IMR-90 (cell line): ENCODE measurements at places on chromosomes 5 and 9. TPM values are rescaled to one million over a fixed set of nuclear protein-coding genes. Genes with fewer than 3 reads are reported as not detected.

Gene ANXA6
- 610 and 633 TPM in 2 replicates for total RNA-seq

- DNase-seq = no peak
Observed at GRCh38 chr5:44387921-44388320, 1.3 kb downstream of the FGF10 start.

DNA sequence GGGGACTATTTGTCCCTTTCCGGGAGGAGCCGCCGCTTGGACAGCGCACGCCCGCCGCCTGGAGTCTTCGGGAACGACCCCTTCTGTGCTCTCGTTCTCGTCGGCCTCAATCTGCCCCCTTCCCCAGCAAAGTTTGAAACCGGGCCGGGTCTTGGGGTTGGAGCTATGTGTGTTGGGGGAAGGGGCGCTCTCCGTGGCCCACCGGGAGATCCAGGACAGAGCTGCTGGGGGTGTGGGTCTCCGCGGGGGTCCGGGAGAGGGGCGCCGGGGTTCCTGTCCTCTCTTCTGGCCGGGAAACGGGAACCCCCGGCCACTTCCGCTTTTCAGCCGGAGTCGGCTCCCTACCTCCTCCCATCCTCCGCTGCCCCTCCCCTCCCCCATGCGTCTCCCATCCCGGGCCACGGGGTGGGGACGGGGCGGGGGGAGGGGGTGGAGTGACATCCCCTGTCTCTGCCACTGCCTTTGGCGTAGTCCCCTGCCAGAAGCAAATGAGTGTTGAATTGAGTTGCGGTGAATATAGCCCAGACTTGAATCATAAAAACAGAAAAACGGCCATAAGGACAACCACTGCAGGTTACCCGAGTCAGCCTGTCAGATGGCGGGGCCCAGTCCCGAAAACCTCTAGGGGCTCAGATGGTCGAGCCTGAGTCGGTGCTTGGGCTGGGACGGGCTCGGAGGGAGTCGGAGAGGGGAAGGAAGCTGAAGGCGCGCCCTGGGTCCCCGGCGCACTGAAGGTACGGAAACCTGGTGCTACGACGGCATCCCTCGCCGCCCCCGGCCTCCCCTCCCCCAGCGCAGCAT lies 1.1 kb downstream of the CPLX2 start:
- DNase-seq = no peak

Gene OMD
- not detected in 2 replicates for total RNA-seq

Gene S100Z
- total RNA-seq = not detected in 2 replicates

DNA sequence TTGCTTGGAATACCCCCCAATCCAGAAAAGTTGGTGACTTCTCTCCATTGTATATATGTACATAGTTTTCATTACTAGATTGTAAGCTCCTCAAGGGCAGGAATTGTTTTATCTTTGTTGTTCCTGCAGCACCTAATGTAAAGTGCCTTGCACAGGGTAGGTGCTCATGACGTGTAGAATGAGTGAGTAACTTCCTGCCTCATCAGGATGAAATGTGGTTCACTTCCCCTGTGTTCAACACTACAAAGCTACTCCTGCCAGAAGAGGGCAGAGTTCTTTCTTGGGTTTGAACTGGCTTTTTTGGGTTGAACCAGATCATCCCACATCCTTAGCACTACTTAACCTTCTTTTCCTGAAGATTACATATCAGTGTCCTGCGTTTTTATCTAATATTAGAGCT lies 23.9 kb downstream of the GTF3C4 start:
- DNase-seq = peak; percentile 25

GRCh38 chr5:72767289-72768010 lies 49.0 kb upstream of the TNPO1 start:
- no peak for DNase-seq

GRCh38 chr5:44675296-44675695 lies 133.5 kb upstream of the MRPS30 start:
- DNase-seq = no peak

Gene CD274
- 19.4 and 29.4 TPM in 2 replicates for total RNA-seq

Gene WNK2
- total RNA-seq = not detected in 2 replicates

GRCh38 chr5:14174230-14174636 lies 31.1 kb downstream of the TRIO start:
- DNase-seq = peak; percentile 56

GRCh38 chr9:12838546-12838945 lies 63.7 kb downstream of the LURAP1L start:
- DNase-seq = peak; percentile 46

DNA sequence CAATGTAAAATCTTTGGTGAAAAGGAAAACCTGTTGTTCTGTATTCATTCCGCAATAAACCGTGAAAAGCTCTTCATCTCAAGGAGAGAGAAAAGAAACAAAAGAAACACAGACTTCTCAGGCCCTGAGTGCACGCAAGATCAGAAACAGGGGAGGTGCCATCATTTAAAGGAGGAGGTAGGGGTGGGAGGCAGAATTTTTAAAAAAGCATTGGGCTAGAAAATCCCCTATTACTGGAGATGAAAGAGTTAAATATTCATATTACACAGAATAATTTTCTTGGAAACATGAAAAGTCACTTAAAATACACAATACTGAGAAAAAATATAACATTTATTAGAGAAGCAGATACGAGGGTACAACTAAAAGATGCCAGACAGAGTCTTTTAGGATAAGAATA lies 56.3 kb downstream of the USP20 start:
- no peak for DNase-seq

Gene LCN9
- not detected in 2 replicates for total RNA-seq

- DNase-seq = no peak
Observed at GRCh38 chr9:97311798-97312500, 4.5 kb downstream of the CCDC180 start.

Gene LHX2
- not detected in 2 replicates for total RNA-seq

GRCh38 chr5:136605638-136606037 lies 240.3 kb upstream of the TRPC7 start:
- no peak for DNase-seq

DNA sequence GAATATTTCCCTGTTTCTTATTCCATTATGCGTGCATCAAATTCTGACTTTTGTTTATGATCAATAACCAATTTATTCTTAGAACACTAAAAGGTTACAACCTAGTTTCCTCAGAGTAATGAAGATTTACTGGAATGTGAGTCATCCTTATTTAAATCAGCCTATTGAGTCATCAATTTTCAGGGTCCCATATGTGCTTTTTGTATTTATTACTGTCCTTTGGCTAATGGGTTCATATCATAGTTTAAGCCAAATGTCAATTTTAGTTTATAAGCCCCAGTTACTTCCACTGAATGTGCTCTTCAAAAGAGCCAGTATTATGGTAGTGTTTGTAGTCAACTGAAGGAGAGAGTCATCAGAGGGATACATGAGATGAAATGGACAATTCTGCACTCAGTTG lies 359.2 kb downstream of the PRR16 start:
- peak; percentile 7 for DNase-seq

GRCh38 chr5:154302161-154302560 lies 111.6 kb downstream of the GALNT10 start:
- DNase-seq = no peak

DNA sequence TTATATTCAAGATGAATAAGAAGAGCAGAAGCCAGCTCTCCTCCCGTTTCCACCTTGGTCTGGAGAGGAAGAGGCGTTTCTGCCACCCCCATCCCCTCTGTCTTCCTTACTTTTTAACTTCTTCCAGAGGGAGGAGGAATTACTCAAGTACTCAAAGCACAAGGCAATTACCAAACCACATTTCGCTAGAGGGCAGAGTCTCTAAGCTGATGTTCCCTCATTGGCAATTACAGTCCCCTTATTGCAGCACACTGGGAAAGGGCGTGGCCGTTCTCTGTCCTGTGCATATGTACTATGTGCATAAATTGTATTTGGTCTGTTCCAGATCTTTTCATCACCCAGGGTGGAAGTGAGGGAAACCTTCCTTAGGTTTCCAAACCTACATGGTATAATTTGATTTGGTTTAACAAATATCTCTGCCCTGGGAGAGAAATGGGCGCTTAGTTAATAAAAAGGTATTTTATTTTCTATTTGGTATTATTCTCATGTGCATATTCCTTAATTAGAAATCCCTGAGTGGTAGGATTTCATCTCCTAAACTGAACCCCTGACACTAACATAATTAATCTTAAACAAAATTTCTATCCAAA lies 29.8 kb upstream of the ALDOB start:
- peak; percentile 70 for DNase-seq

- no peak for DNase-seq
Observed at GRCh38 chr9:114028646-114029045, 49.5 kb downstream of the AMBP start.

DNA sequence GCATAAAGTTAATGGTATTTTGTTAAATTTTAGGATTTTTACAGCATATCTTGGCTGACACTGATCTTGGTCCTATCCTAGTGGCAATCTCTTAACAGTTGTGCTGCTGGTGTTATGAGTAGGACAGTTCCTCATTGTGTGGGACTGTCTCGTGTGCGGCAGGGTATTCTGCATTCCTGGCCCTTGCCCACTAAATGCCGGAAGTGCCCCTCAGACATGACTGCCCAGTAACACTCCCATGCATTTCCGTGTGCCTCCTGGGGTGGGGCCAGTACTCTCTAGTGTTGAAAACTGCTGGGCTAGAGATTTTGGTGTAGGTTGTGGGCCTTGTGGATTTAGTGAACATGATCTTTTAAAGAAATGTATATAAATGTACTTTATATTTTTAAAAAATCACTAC lies 227.1 kb upstream of the DMRT1 start:
- no peak for DNase-seq

Gene CNTNAP3B
- 1.4 and 2.2 TPM in 2 replicates for total RNA-seq

DNA sequence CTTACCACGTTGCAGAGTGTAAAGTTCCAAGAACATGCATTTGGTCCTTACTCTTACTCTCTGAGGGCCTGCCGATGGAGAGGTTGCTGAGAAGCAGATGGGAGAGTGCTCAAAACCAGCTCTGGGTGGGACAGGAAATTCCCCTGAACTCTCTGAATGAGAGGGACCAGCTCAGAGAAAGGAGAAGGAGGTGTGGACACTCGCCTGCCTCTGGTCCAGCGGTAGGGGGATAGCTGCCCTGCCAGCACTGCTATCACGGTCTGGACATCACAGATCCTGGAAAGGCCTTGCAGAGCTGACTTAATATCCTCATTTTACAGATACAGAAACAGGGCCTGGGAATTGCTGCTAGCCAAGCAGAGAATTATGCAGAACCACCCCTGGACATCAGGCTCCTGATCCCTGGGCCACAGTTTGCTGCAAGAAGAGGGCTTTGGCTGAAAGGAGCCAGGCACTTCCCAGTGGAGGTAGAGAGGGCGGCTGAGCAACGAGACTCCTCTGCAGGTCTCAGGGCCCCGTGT lies 4.9 kb downstream of the TRAF1 start:
- no peak for DNase-seq

DNA sequence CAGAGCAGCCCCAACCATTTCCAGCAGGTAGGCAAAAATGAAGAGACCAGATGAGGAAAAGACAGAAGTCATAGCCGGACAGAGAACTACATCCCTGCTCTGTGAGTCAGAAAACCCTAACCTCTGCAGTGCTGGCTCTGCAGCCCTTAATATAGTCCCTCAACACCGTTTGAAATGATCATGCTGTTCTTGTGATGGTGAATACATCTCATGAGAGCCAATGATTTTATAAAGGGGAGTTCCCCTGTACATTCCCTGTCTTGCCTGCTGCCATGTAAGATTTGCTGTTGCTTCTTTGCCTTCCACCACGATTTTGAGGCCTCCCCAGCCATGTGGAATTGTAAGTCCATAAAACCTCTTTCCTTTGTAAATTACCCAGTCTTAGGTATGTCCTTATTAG lies 216.8 kb upstream of the RFX3 start:
- no peak for DNase-seq

Gene CYSTM1
- total RNA-seq = 6.7 and 7.3 TPM in 2 replicates
